AG04449 (cell line): ENCODE measurements at places on chromosomes 6 and 20.

DNA sequence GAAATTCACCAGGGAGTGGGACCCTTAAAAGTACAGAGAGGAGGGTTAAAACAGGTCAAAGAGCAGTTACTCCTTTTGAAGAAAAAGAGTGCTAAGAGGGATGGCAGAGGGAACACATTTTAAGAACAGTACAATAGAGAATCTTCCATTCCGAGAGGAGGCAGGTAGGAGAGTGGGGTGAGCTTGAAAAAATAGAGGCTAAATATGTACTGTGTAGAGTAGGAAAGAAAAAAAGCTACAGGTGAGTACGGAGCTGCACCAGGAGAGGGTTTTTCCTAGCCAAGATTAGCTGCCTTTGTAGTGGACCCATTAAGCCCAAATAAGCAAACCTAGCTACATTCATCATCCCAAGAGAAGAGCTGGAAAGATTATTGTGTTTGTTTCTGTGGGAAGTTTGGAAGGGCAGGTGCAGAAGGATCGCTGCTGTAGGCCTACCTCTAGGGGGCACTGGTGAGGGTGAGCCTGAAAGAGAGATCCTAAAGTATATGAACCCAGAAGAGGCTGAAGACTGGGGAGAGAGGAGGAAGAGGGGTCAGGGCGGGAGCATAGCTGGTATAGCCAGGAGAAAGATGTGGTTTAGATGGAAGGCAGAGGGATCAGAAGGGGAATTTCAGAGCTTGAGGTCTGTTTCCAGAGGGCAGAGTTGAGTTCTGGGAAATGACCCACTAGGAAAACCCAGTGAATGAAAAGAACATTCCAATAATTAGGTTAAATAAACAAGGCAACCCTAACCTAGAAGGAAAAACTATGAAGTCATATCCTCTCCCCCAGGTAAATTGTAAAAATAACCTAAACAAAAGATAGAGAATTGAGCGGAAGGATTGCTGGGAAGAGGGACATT lies 50.2 kb upstream of the HINT3 start:
- no peak for DNase-seq

DNA sequence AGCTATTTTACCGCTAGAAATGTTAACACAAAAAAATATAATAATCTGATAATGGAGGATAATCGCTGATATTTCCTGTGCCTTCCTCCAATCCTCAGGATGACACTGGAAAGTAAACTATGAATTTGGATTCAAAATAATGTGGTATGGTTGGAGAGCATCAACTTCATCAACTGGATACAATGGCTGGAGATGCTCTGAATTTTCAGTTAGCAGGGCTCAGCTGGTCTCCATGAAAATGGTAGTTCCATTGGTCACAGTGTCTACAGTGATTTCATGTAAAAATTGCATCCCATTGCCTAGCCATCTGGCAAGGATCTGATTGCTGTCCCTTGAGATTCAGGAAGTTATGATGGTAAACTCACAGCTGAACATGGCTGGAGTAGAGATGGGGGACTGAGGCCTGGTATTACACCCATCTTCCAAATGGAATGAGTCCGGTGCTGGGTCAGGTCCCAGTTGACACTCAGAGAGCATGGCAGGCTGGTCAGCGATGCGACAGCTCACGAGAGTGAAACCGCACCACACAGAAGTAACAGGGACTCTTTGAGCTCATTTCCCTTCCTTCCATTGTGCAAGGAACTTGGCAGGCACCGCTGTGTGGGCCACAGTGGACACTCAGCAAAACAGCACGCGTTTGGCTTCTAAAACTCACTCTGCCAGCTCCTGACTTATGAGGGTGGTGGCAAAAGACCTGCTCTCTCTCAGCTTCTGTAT lies 142.4 kb upstream of the TNFAIP3 start:
- no peak for DNase-seq

DNA sequence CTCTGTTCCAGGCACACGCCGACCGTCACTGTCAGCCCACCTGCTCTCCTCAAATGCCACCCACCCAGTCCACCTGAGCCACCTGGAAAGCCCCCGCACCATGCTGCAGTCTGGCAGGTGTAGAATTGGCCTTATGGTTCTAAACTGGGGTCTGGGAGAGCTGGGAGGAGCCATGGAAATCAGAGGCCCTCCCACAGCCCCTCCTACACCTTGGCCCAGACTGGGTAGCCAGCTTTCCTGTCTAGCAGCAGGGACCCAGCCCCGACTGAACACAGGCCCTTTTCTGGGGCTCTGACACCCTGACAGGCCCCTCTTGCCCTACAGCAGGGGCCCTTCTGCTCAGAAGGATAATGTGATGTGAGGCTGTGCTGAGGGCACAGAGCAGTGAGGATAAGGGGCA lies 31.1 kb downstream of the LRFN2 start:
- DNase-seq: no peak

DNA sequence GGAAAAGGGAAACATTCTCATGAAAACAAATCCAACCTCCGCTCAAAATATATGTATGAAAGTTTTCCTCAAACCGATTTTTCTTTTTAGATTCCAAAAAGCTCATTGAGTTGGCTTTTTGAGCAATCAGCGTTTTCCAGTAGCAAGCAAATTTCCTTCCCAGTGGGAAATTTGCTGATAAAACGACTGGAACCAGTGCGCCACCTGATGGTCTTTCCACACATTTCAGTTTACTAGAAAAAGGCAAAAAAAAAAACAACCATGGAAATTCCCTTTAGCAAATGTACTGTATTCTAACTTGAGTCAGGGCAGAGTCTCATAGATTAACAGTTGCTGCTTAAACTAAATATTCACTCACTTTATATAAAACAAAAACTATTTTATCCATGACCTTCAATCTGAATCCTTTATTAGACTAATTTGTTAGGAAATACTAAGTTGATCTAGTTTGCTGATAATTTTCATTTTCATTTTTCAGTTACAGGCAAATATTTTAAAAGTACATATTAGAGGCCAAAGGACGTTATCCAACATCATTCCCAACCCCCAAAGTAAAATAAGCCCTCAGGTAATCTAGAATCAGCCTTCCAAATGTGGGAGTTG lies 271.5 kb downstream of the FOXA2 start:
- DNase-seq: no peak

GRCh38 chr6:133070410-133071043 lies 170.6 kb upstream of the EYA4 start:
- DNase-seq: no peak
